ENCODE measurements at places on chromosomes 7 and 10. TPM values are rescaled to one million over a fixed set of nuclear protein-coding genes. Genes with fewer than 3 reads are reported as not detected.

- DNase-seq = no peak
Measured at GRCh38 chr7:90677486-90678404, 81.6 kb downstream of the CDK14 start.

DNA sequence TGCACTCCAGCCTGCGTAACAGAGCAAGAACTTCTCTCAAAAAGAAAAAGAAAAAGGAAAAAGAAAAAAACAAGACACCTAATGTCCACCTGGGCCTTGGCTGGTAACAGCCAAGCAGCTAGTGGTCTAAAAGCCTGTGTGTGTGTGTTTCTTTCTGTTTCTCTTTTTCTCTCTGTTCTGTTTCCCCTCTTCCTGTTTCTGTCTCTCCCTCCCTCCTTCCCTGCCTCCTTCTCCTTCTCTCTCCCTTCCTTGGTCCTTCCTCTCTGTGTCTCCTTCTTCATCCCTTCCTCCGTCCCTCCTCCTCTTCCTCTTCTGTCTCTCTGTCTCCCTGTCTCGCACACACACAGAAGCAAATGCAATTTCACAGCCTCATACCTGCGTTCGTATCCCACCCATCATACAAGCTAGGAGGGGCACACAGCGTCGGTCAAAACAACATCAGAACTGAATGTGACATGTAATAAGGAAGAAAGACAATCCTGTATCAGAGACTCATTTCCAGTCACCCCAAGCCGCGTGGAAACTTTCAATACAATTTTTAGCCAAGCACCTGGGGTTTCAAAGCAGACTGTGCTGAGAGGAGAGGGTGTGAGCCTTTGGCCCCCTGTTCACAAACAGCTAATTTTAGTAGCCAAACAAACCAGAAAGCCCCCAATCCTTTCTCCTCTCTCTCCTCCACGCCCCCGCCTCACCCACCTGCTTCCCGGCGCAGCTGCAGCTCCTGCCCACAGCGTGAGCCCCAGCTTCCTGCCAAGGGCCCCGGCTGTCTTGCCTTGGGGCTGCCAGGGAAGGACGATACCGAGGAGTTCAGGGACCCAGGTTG, 50.2 kb upstream of the GNA12 start:
- DNase-seq = peak; percentile 66

DNA sequence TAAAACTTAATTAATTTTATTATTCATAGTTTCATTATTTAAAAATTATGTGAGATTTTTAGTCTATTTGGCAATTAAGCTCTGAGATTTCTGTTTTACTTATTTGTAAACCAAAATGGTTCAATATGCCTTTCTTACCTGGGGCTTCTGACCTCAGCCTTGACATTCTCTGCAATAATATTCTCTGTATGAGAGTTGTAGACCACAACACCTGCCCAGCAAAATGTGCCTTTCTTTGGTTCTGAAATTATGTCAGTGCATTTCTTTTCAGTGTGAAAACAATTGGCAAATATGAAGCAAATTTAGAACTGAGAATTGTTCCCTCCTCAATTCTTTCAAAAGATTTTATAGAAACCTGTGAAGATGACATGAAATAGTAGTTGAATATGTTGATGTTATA, 426.4 kb upstream of the FZD8 start:
- no peak for DNase-seq

DNA sequence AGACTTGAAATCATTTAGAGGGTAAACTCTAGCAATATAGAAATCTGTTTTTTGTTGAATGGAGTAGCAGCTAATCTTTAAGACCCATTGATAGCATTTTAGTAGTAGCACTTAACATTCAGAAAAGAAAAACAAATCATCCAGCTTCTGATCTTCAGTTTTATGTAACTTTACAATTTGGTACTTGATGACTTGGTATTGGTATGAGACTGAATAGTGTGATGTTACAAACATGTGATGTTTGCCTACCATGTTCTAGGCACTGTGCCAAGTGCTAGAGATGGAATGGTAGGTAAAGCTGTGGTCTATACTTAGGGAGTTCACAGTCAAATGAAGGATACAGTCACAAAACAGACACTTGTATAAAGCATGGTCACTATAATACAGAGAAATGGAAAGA, 21.3 kb downstream of the ZEB1 start:
- DNase-seq = peak; percentile 27

The MINDY4 gene
- total RNA-seq = 0.32 TPM

The TAC1 gene
- 0.41 TPM for total RNA-seq

The KIAA1217 gene
- total RNA-seq = 0.43 TPM

The PPP1R17 gene
- total RNA-seq = not detected

The KLF14 gene
- total RNA-seq = not detected
